HT1080 (cell line): ENCODE measurements at places on chromosomes 3 and 15.

DNA sequence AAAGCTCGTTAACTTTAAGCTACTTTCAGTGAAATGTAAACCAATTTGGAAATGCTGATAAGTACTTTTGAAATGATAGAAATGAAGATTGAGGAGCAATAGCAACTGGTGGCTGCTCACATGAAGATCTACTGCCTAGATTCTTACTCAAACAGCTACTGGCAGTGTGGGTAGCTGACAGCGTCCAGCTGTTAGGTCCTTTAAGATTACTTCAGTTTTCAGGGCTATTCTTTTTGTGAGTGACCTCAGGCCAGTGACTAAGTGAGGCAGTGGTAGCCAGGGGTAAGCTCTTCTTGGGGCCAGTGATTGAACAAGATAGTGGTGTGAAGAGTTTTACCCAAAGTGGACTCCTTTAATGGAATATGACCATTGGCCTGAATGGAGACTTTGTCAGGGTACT lies 41.3 kb downstream of the NECTIN3 start:
- no peak for DNase-seq

DNA sequence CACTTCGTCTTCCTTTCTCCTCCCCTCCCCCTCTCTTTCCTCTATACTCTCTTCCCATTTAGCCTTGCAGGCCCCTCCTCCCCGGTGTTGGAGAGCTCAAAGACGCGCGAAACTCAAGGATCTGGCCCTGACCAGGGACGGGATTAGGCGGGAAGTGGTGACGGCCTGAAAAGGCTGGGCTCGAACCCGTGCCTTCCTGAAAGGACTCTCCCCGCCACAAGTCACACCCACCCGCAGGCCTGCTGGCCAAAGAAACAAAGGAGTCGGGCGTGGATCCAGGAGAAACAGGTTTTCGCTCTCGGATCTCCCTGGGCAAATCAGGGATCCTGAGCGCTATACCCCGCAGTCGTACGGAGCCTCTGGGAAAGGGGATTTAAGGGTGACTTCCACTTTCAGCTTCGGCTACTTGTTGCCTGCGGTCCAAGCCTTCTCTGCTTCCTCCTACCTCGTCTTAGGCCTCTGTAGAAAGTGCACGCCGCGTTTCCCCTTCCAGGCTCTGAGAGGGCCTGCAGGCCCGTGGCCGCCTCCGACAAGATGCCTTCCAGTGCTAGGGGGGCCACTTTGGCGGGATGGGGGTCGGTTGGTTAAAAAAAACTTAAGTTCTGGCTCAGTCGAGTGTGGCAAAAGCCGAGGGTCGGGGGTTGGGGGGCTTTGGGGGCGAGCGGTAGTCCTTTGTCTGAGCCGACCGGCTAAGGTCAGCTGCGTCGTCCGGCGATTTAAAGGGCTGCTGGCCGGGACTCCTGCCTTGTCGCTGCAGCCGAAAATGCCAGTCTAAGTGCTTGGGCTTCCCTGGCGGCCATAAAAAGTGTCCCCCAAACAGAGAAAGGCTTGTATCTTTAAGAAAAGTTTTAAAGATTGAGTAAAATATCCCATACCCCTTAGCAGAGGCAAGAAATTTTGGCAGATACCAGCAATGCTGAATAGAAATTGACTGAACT lies 8.2 kb downstream of the ZIC4 start:
- no peak for DNase-seq

- no peak for DNase-seq
Measured at GRCh38 chr15:93126599-93126998, 37.6 kb upstream of the RGMA start.

GRCh38 chr15:88644741-88645140 lies 5.9 kb downstream of the ISG20 start:
- DNase-seq, result no peak

DNA sequence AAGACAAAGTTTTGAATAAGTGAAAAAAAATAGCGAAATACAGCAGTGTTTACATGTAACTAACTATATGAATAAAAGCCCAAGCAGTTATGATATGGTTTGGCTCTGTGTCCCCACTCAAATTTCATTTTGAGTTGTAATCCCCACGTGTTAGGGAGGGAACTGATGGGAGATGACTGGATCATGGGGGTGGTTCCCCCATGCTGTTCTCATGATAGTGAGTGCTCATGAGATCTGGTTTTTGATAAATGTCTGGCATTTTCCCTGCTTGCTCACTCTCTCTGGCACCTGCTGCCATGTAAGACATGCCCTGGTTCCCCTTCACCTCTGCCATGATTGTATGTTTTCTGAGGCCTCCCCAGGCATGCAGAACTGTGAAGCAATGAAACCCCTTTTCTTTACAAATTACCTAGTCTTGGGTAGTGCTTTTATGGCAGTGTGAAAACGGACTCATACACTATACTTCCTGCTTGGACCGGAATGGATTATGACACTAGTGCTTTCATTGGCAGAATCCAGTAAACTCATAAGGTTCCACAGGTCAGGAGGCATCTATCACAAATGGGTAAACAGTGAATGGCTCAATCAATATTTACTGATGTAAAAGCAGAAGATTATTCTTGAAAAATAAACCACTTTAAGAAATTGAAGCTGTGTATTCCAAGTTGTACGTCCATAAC lies 192.1 kb downstream of the CBLB start:
- no peak for DNase-seq

- peak; percentile 77 for DNase-seq
Measured at GRCh38 chr3:88957711-88958439, 149.5 kb upstream of the EPHA3 start.

DNA sequence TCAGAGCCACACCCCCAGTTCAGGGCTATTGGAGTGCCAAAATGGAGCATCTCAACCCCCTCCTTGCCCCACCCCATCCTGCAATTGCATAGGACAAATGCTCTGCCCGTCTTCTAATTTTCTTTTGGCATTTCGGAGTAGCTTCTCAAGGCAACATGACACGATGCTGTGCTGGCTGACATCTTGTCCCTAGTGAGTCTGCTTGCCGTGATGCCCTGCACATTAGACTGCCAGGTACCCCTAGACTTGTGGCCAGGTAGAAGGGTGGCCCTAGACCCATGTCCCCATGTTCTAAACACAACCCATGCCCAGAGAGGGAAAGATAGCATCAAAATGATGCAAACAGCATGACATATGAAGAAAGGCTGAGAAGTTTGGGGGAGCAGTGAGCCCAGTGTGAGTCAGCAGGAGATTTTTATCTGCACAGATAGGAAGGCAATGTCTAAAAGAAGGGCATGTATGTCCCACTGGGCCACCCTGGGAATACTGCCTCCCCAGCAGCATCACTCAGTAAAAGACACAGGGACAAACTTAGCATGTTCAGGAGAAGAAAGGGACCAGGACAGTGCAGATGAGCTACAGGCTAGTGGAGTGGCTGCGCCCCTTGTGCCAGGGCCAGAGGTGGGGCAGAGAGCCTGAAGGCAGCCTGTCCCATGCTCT lies 36.8 kb downstream of the CA12 start:
- DNase-seq, result no peak

DNA sequence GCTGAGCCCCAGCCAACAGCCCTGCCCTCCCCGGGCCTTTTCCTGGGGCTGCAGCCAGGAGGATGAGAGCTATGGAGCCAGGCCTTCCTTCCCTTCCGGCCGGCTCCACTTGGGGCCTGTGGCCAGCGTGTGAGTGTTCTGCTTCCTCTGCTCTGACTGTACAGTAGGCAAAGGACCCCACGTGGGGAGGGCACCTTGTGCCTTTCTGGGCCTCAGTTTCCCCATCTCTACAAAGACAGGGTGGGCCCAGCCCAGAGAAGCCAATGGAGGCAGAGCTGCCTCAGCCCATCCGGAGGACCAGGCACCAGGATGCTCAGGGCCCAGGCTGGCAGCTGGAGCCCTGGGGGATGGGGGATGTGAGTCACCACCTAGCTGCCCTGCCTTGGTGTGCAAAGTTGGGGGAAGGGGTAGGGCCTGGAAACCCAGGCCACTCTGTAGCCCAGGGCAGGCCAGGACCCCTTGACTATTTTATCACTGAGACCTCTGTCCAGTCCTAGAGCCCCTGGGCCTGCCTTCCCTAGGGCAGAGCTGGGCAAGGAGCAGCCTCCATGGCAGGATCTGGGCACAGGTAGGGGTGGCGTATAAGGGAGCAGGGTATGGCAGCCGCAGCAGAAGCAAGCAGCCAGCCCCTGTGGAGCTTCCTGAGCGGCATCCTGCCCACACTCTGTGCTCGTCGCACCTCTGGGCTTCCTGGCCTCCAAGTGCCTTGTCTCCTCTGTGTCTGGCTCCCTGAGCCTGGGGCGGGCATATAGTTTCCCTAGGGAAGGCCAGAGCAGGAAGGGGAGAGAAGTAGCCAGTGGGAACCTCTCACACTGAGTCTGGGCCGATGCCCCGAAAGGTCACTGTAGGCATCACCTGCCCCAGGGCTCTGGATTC lies 1.8 kb downstream of the PSTPIP1 start:
- DNase-seq, result peak; percentile 68

DNA sequence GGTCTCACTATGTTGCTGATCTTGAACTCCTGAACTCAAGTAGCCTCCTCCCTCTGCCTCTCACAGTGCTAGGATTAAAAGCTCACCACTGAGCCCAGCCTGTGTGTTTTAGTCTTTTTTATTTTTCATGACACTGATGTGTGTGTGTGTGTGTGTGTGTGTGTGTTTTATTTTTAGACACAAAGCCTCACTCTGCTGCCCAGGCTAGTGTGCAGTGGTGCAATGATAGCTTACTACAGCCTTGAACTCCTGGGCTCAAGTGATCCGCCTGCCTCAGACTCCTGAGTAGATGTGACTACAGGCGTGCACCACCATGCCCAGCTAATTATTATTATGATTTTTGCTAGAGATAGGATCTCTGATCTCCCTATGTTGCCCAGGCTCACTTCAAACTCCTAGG lies 23.3 kb upstream of the CTSH start:
- no peak for DNase-seq

- DNase-seq, result no peak
Measured at GRCh38 chr3:64467255-64467944, 220.4 kb downstream of the ADAMTS9 start.

- DNase-seq, result no peak
Measured at GRCh38 chr3:184378651-184379357, 797 bp upstream of the THPO start.

DNA sequence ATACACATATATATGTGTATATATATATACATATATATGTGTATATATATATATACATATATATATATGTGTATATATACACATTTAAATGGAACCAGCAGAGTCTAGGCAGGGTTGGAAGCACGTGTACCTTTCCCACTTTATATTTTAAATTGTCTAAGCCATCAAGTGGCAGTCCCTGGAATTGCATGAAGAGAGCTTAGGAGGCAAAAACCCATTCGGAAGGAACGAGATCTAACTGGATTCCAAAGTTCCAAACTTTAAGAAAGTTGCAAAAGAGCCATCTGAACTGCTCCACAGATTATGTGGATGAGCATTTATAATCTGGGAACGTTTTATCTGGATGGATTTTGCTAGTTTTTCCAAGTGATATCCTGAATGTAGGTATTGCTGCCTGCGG lies 186.5 kb downstream of the FOXP1 start:
- DNase-seq, result peak; percentile 52

DNA sequence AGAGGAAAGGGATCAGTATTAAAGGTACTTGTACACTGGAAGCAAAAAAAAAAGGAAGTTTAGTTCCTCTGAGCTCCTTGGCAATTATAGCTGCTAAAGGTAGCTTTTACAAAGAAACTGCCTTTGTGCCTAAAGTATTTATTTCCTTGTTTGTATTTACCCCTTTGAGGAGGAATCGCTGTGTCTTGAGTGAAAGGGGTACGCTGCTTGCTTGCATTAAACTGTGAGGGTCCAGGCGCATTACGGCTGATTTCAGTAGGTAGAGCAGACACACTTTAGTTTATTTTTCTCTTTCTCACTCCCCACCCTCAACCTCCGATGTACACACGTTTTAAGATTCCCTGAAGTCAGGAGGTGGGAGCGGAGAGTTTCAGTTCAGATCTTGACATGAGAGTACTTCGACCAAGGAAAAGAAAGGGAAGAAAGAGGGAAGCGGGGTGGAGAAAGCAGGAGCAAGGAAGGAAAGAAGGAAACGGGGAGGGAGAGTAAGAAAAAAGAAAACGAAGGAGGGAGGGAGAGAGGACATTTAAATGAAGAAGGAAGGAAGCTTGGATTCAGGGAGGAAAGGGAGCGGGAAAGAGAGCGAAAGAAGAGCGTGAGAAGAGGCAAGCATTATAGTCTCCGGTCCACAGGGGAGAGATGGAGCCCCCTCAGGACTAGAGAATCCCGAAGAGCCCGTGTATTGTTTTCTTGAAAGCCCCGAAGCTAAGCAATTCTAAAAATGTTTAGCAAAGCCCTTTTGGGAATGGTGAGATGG lies 1.2 kb upstream of the MME start:
- DNase-seq, result peak; percentile 24

DNA sequence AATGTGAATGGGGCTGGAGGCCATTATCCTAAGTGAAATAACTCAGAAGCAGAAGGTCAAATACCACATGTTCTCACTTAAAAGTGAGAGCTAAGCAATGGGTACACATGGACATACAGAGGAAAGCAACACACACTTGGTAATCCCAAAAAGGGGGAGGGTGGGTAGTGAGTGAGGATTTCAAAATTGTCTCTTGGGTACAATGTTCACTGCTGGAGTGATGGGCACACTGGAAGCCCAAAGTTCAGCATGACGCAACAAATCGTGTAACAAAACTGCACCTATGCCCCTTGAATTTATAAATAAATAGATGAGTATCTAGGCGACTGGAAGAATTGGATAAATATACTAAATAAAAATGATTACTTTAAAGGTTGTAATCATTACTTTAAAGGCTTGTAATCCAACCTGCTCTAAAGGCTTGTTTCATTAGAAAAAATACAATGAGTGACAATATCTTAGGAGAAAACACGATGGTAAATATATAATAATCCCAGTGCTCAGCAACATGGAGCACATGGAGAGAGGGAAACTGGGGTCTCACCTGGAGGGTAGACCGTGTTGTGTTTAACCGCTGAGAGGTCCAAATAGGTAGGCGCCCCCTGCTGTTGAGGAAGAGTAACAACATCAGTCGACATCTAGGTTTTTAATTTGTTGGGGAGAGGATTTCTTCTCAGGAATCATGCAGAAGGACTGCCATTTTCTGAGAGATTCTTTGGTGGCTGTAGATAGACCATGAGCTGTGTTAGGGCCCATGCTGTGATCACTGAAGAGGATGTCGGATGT lies 78.5 kb upstream of the ROBO1 start:
- DNase-seq, result no peak

- no peak for DNase-seq
Measured at GRCh38 chr3:160010578-160010977, 21.9 kb downstream of the IL12A start.

GRCh38 chr3:124168271-124168670 lies 176.3 kb upstream of the ROPN1 start:
- peak; percentile 44 for DNase-seq

GRCh38 chr3:121736112-121736511 lies 13.4 kb downstream of the GOLGB1 start:
- peak; percentile 20 for DNase-seq

DNA sequence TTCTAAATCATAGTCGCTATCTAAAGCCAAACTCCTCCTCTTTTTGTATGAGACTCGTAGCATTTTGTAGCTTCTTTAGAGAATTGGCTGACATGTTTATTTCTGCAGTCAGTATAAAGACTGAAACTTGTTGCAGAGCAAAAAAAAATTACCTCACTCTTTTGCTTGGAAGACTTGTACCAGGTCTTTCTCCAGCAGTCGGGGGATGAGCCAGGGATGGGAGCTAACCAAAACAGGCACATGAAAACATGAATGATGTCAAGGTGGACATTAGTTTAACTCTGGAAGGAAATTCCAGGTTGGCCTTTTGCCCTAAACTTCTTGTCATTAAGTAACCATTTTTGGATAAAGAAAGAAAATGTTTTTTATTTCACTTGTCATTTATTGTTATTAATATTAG lies 47.0 kb upstream of the SCAANT1 start:
- DNase-seq, result no peak

GRCh38 chr3:124316034-124316287 lies 324.0 kb upstream of the ROPN1 start:
- DNase-seq, result no peak
